AML-193 (cell line): ENCODE measurements at places on chromosomes 1 and 21.
A peak's percentile ranks its signal among the peaks of the same experiment; 100 is the strongest.

- no peak for DNase-seq
Observed at GRCh38 chr1:14435368-14436023, 163.0 kb upstream of the KAZN start.

GRCh38 chr1:7187112-7187493, 401.8 kb downstream of the CAMTA1 start:
- DNase-seq: no peak

DNA sequence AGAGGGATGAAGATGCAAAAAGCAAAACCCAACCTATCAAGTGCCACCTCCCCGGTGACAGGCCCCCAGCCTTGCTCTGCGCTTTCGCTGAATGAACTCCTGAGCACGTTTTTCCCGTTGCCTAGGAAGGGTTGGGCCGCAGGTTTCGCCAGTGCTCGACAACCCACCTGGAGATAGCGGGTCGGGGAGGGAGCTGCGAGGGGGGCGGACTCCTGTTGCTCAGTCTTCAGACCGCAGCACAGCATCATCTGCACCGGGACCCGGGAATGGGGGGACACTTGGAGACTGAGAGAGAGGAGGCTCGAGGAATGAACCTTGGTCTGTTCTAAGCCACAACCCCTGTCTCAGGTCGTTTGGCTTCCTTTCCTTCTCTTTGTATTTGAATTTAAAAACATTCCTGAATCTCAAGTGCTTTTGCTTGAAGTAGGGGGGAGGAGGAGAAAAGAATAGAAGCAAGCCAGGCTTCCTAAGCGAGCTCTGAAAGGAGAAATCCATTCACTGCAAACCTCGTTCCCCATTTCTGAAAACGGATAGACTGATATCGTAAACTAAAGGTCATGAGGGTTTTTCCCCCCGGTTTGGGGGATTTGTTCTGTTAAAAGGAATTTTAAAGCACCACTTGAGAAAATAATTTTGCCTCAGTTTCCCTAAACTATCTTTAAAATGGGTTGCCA, 1.2 kb downstream of the AK5 start:
- no peak for DNase-seq

GRCh38 chr1:116066868-116067565, 44.2 kb upstream of the MAB21L3 start:
- DNase-seq: no peak

GRCh38 chr1:161402446-161402845, 34.8 kb upstream of the CFAP126 start:
- DNase-seq: no peak

- DNase-seq: no peak
Observed at GRCh38 chr1:178506177-178506576, 6.7 kb upstream of the TEX35 start.

DNA sequence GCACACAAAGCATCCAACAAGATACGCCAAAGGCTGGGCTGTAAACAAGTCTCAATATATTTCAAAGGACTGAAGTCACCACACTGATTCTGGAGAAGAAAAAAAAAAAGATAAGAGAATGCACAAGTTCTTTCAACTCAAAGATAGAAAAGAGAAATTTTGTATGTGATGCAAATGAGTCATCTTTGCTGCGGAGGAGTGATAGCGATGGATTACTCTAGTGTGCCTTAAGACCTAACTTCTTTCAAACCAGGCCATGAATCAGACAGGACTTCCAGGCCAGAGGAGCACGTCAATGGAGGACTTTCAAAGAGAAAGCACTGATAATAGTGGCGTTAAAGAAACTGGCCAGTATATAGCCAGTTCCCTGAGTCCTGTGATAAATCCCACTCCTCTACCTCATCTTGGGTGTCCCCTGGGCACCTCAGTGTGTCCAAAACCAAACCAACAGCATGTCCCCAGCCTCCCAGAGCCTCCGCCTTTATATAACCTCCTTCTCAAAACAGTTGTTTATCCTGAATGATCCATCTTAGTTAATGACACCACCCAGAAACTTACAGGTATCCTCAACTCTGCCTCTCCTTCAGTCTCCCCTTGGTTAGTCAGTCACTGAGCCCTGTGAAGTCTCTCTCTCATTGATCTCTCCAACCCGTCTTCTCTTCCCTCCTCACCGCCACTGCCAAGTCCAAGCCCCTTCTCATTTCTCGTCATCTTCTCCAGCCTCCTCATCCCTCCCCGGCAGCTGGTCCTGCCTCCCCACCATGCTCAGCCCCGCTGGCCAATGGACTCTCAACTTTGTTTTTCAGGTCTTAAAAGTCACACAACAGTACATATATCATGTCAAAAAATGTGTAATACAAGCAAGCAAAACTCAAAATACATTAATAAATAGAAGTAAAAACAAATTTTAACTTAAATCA, 47.2 kb upstream of the IFFO2 start:
- no peak for DNase-seq

DNA sequence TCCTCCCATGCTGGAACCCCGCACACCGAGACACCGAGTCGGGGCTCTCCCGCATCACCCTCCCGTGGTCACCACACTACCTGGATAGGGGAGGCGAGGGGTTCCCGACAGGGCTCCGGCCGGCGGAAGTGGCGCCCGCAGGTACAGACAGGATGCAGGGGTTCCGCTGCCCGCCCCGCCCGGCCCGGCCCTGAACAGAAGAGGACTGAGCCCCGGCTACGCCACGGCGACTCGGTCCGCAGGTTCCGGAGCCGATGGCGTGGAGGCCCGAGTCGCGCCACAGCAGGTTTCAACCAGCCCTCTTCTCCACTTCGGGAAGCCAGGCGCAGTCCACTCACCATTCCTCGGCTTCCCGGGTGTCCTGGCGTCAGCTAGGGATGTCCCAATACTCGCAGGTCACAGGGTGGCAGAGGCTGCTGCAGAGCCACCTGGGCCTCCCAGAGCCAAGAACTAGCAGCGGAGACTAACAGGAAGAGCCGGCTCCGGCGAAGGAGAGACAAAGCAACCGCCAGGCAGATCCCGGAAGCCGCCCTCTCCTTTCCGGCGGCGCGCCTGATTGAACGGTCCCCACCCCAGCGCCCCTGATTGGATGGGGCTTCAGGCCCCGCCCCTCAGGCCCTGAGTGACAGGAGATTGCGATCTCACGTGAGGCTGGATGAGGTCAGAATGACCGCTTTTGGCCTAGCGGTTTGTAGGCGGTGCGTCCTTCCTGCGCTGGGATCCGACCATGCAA, at the start of gene ZNF669:
Gene ZNF669 (minus strand): TSS at position 498 of the 733 bp plus-strand sequence. CDS start 157 bp downstream, at position 341.
- DNase-seq: peak; percentile 92

DNA sequence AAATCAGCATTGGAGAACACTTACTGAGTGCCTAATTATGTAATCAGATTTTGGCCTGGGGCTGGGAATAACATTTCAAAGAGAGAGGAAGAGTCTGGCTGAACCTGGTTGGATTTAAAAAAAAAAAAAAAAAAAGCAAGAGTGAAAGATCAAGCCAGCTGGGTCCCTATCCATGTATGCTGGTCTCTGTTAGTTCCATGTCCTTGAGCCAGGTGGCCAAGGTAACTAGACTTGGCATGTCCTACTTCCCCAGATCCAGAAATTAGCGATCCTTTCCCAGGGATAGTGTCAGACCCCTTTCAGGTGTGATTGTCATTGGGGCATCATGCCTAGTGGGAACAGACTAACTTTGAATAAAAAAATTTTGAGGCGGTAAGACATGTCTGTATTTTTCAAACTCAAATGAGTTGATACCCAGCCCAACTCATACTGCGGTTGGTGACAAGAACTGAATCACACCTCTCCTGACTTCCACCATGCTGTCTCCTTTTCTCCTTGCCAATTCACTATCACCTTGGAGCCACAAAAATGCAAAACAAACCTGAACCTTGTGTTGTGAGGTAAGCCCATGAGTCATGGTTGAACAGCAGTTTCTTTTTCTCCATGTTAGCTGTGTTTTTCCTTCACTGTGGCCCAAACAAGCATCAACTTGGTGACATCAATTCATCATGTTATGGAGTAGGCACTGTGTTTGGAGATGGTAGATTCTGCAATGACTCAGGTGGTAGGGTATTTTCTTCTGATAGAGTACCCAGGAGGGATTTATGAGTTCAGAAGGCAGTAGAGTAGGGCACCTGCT, 24.5 kb upstream of the PPP2R5A start:
- DNase-seq: no peak

GRCh38 chr1:245871915-245872314, 635.2 kb downstream of the SMYD3 start:
- no peak for DNase-seq

DNA sequence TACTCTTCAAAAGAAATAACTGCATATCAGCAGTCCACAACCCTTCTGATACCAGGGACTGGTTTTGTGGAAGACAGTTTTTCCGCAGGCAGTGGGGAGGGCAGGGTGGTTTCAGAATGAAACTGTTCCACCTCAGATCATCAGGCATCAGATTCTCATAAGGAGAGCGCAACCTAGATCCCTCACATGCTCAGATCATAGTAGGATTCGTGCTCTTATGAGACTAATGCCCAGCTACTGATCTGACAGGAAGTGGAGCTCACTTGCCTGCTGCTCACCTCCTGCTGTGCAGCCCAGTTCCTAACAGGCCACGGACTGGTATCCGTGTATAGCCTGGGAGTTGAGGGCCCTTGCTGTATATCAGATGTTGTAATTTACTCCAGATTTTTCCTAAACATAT, 11.5 kb downstream of the RO60 start:
- DNase-seq: no peak

DNA sequence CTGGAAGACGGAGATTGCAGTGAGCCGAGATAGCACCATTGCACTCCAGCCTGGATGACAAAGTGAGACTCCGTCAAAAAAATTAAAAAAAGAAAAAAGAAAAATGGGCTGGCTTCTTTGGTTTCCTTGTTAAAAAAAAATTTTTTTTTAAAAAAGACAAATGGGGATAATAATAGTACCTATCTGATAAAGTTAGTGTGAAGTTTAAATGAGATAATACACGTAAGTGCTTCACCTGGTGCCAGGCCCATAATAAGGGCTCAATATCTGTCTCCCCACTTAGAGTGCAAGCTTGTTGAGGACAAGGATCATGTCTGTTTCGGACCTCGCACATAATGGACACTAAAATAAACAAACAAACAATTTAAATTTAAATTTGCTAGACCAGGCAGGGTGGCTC, 30.0 kb upstream of the HTR1D start:
- no peak for DNase-seq

DNA sequence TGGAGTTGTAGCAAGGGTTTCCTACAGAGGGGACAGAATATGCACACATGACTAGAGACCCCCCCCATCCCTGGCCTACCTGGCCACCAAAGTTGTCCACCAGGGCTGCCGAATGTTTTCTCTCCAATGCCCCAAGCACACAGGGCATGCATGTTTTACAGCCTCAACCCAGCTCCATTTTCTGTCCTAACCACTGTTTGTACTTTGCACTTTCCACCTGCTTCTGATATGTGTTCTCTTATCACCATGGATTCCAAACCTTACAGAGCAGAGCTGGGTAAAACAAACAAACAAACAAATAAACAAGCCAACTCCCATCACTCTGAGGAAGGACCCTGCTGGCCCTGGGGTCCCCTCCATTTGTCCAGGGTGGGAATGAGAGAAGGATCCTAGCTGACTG, 27.3 kb downstream of the CLIC6 start:
- no peak for DNase-seq

GRCh38 chr1:3304246-3304645, 150.2 kb upstream of the ARHGEF16 start:
- DNase-seq: no peak

- peak; percentile 67 for DNase-seq
Observed at GRCh38 chr1:93991271-93991670, 82.0 kb upstream of the GCLM start.

DNA sequence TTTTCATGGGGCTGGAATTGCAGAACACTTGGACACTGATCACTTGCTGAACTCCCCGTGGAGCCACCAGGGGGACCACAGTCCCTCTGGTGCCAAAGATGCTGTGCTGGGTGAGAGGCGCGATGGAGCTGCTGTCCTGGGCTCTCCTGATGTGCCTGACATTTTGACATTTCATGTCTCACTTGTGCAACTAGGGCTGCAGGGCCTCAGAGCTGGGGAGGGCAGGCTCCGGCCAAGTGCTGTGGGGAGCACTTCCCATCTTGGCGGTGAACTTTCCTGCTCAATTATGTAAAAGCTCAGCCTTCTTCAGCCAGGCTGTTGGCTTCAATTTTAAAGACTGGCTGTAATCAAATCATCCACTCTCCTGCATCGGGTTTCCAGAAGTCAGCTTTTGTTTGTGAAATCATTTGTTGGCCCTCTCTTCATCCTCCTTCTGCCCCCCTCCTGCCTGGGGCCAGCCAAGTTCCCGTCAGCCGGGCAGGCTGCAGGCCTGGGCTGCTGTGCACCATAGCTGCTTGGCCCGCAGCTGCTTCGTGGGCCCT, 36.8 kb downstream of the KCNAB2 start:
- no peak for DNase-seq

DNA sequence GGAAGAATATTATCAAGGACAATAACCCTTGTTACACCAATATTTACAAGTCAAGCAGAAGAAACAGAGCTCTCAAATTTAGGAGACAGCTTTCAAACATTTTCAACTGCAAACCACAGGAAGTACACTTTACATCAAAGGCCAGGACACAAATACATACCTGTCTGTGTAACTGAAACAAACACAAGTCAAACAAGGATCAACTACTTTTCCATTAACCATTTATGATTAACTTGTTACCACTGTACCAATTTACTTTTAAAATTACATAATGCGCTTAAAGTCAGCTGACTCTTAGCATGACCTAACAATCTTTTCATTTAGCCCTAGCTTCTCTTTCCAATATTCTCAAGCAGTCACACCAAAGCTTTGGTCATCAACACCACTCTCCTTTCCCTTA, 43.5 kb downstream of the TRIM33 start:
- no peak for DNase-seq
